Activated T-helper 1 cell treated with Interleukin-2 at 50 U/mL for 16 hours (primary cell): ENCODE measurements at places on chromosomes 7 and 10.

GRCh38 chr10:24465891-24466818, 257.2 kb downstream of the KIAA1217 start:
- DNase-seq = no peak

GRCh38 chr7:145860809-145861208, 255.8 kb upstream of the CNTNAP2 start:
- DNase-seq = no peak

DNA sequence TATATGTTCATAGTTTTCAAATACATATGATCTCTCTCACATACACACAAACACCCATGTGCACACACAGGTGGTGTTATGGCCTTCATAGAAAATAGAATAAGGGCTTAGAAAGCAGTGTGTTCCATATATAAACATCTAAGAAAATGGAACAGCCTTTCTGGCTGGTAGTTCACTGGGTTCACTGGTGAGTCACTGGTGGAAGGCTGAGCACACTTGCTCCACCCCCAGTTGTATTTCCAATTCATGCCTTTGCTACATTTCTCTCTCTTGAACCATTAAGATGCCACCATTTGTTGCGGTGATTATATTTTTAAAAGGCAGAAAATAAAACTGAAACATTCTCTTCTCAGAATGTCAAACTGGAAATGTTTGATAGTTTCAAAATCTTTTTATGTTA, 252.1 kb downstream of the GLI3 start:
- no peak for DNase-seq

- DNase-seq = no peak
These were observed 84.2 kb downstream of the CDK6 start for GRCh38 chr7:92751902-92752901.

GRCh38 chr7:895451-896052, 19.2 kb downstream of the GET4 start:
- no peak for DNase-seq

GRCh38 chr10:121899727-121900126, 28.1 kb downstream of the ATE1 start:
- DNase-seq = no peak

GRCh38 chr7:67549126-67549525, 552.5 kb downstream of the TYW1 start:
- DNase-seq = no peak

GRCh38 chr10:133088956-133089800, 1.5 kb downstream of the ADGRA1 start:
- DNase-seq = no peak

DNA sequence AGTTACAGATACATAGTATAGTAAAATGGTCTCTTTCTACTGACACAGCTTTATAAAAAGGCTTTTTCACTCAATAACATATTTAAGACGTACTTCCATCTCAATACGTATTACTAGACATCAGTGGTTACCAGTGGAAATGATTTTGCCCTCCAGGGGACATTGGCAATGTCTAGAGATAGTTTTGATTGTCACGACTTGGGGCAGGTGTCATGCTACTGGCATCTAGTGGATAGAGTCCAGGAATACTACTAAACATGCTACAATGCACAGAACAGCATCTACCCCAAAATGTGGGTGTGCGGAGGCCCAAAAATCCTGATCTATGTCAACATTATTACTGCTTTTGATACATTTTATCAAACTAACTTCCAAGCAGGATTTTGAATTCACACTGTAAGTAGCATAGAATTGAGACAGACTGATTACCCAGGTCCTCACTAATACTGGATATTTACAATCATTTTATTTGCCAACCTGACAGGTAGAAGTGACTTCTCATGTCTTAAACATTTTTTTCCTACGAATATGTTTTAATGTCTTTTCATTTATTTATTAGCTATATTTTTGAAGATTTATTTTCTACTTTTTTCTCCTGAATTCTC, 53.8 kb downstream of the HGF start:
- no peak for DNase-seq

DNA sequence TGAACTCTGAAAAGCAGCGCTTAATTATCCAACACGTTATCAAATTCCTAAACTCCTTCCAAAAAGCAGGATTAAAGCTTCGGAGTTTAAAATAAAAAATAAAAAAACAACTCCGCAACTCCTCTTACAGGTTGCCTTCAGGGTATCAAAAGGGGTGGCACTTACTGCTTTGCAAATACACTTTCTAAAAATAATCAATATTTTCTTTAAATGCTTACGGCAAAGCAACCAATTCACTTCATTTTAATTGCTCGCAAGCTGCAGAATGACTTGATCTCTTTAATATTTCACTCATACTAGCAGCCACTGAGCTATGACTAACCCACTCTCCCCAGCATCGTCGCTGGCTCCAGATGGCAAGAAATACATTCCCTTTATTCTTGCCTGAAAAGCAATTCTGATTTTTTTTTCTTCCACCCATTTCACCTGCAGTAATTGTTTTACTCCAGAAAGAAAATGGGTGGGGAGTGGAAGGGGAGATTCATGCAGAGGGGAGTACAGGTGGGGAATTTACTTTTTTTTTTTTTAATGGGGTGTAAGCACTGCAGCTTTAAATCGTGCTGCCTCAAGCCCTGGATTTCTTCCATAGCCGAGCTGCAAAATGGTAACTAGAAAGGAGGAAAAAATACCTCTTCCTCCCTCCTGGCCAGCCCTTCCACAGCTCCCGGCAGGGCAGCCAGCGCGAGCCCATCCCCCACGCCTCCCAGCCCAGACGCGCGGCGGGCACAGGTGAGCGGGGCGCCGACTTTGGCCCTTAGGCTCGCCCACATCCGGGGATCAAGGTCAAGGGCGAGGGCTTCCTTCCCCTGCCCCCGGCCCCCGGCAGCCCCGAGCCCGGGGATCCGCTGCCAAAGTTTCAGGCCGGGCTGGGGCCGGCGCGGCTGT, 54.2 kb upstream of the FHIP2A start:
- no peak for DNase-seq

DNA sequence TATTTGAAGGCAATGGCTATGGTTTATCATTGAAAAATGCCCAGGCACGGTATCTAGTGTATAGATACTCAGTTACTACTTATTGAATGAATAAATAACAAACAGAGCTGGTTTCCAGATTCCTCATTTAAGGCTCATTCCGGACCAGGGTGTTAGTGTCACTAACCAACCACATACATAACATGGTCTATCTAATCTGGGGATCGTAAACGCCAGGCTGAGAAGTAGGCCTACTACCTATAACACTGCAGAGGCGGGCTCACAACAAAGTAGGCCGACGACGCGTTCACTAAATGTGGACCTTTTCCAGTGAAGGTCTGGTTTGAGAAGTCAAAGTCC, 423 bp downstream of the LSM5 start:
- DNase-seq = no peak

- DNase-seq = no peak
These were observed 44.3 kb upstream of the EIF4H start for GRCh38 chr7:74129887-74130286.

DNA sequence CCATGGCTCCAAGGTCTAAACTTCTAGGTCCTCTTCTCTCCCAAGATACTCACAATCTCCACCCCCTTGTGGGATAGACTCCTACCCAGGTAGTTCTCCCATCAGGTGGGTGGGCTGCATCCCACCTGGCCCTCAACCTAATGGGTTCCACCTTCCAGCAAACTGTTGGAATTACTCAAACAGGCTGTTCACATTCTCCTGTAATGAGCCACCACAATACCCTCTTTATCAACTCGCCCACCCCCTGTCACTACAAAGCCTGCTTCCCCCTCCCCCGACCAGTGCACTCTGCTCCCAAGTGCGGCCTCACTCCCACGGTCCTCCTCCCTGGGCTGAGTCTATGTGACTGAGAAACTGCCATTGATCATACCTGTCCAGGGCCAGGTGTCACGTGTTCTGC, 10.4 kb upstream of the HTR5A start:
- no peak for DNase-seq
